ENCODE measurements at places on chromosomes 4 and X.

DNA sequence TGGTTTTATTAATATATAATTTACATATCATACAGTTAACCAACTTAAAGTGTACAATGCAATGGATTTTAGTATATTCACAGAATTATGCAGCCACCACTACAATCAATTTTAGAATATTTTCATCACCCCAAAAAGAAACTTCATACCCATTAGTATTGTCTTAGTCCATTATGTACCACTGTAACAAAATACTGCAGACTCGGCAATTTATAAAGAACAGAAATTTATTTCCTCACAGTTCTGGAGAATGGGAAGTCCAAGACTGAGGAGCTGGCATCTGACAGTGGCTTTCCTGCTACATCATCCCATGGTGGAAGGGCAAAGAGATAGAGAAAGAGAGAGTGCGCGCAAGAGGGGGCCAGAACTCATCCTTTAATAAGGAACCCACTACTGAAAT is 8.9 kb upstream of the ZCCHC13 start:
- DNase-seq: no peak

GRCh38 chr4:87219632-87220093 is 755 bp downstream of the KLHL8 start:
- DNase-seq: no peak

DNA sequence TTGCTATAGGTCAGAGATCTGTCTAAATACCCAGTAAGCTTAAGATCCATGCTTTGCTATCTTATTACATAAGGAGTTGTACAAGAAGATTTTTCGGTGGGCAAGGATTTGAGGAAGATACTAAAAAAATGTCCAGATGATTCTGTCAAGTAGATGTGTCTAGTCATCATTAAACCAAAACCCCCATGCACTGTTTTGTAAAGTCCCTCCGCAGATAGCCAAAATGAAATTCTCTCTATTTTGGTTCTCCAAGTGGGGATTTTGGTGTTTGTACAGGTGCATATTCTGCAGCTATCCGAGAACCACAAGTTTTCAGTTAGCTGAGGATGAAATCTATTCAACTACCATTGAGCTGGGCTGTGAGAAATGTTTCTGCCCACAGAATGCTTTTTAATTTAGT is 994.8 kb downstream of the NLGN4X start:
- no peak for DNase-seq

DNA sequence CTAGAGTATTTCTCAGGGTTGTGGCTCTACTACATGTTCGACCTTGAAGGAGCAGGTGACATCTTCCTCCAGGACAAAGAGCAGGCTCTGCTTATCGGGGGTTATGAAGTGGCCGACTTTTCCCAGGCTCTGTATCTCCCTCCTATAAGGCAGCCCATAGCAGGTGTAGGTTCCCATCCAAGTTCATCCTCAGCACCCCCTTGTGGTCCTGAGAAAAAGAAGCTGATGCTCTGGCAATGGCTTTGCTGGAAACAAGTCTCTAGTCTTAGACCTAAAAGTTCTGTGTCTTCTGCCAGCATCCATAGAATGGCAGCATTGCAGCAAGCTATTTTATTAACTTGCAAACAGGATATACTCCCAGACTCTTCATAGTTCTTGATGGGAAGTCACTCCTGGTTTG is 836.6 kb upstream of the PRKX start:
- DNase-seq: no peak

- no peak for DNase-seq
Measured at GRCh38 chrX:108664701-108665100, 71.7 kb downstream of the IRS4 start.

DNA sequence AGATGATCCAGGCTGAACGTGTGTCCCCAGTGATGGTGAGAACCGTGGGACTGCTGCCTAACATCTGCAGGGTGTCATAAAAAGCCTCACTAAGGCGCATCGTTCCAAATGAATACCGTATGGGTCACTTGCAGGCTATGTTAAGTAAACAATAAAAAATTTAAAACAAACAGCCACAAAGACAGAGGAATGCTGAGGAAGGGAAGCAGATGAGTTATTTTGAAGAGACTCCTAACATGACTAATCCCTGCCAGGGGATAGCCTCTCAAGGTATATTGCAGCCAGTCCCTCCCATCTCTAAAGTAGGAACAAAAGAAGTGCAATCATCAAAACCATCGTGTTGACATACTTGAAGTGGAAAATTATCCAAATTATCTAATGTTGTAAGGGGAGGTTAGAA is 83.8 kb downstream of the UNC5C start:
- DNase-seq: no peak

DNA sequence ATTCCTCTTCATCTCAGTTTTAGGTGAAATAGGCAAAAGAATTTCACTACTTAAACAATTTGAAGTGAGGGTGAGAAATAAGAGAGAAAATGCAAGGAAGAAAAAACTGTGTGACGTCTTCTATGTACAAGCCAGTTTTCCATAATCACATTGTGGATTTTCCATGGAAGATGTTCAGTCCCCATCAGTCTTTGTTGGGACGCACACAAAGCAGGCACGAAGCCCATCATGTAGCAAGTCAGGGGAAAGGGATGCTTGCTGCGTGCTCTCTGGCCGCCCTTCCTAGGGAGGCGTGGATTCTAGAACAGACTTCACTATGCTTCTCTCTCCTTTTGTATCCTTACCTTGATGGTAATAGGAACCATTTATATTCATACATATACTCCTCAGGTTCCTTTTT is 54.7 kb downstream of the RBPJ start:
- DNase-seq: no peak

DNA sequence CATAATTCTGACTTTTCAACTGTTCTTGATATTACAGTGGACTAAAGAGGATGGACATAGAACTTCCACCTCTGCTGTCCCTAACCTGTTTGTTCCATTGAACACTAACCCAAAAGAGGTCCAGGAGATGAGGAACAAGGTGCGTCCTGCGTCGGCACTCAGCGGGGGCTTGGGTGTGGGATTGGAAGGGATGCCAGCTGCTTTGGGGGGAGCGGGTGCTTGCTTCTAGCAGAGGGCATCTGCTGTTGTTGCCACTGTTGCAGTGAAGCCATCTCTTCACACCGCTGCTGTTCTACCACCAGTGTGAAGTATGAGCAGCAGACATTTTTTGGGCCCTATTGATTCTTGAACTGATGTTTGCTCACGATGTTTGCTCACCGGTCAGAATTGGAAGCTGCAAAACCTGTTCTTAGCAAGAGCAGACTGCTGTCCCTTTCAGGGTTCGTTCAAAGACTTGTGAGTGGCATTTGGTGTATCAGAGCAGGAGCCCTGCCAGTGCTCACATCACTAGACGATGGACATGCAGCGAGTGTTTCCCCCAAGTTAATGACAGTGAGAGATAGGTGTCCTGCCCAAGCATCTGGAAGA is 55.4 kb downstream of the NOP14 start:
- DNase-seq: no peak

DNA sequence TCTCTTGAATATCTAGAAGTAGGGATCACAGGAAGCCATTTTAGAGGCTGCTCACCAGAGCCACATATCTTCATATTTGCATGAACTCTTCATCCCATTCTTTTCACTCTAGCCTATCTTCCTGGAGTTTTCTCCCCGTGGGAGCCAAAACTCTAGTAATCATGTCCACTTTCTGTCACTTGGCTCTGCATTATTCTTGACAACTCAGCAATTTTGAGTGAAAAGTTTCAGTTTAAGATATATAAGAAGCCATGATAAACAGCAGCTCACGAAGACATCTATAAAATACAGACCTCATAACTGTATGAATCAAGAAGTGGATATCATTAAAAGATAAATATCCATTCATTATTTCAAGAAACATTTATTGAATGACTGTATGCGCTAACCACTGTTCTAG is 79.1 kb upstream of the NR0B1 start:
- no peak for DNase-seq

- no peak for DNase-seq
Measured at GRCh38 chr4:87235020-87235671, 14.7 kb upstream of the KLHL8 start.

DNA sequence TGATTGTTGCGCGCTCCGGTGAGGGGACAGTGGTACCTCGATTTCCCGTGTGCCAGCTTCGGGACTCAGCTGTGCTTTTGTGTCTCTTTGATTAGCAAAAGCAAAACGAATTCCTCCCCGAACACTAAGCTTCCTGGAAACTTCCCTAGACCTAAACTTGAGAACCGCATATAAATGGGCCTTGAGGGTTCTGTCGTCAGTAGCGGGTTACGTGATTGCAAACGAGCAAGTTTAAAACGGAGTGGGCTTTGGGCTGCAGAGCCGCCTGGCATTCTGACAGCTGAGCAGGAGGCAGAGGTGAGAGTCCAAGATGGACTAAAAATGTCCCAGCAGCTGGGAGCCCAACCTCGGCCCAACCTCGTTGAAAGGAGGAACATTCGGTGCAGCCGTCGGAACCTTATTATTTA is 1.2 kb upstream of the TAPT1 start:
- no peak for DNase-seq

- no peak for DNase-seq
Measured at GRCh38 chr4:180333162-180333561, 1910.0 kb upstream of the TENM3 start.
